ENCODE measurements at places on chromosomes 16 and 17.
A peak's percentile ranks its signal among the peaks of the same experiment; 100 is the strongest.

DNA sequence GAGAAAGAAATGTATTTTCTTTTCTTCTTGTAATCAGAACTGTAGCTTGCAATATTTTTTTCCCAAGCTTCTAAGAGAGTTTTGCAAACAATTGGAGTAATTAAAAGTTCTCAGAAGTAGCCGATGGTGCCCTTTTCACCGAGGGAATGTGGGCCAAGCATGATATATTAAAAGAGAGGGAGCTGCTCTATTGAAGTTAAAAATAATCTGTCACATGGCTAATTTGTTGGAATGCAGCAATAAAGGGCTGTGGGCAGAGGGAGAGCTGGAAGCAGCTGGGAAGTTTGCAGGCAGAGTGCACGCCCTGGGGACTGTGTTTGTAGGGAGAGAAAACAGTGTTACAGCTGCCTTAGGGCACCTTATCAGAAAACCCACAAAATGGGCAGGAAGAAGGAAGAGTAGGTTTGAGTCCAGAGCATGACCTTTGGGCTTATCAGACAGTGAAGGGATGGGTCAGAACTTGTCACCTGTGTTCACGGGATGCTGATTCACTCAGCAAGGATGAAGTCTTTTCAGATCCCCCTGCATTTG is 18.5 kb upstream of the TERF2 start:
- DNase-seq = no peak

- no peak for DNase-seq
Measured at GRCh38 chr17:75832652-75833400, 11.4 kb downstream of the UNC13D start.

- DNase-seq = peak; percentile 54
Measured at GRCh38 chr17:1275962-1276736, 3.3 kb upstream of the TRARG1 start.

DNA sequence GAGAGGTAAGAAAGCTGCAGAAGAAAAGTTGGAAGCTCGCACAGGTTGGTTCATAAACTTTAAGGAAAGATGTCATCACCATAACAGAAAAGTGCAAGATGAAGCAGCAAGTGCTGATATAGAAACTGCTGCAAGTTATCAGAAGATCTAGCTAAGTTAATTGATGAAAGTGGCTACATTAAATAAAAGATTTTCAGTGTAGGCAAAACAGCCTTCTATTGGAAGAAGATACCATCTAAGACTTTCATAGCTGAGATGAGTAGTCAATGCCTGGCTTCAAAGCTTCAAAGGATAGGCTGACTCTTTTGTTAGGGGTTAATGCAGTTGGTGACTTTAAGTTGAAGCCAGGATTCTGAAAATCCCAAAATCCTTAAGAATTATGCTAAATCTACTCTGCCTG is 24.0 kb downstream of the CYLD start:
- DNase-seq = no peak

GRCh38 chr16:48317614-48318315 is 67.4 kb downstream of the SIAH1 start:
- no peak for DNase-seq

Measured in stimulated activated CD8-positive, alpha-beta memory T cell treated with anti-CD3 and anti-CD28 coated beads, Interleukin-4, amount 100 ng/mL, for 4 hours (primary cell).